Aorta (tissue), 5 donors: ENCODE measurements at places on chromosomes 13 and 19.

DNA sequence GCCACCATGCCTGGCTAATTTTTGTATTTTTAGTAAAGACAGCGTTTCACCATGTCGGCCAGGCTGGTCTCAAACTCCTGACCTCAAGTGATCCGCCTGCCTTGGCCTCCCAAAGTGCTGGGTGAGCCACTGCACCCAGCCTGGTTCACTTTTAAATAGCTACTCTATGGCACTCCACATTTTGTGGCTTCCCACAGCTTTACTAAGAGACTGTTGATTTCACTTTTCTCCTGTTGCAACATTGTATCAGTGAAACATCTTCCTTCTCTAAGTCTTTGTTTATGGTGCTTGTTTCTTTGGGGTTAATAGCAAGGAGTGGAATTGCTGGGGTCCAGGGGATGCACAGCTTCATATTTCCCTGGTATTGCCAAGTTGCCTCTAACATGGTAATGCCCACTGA lies 12.3 kb downstream of the TMEM38A start:
- H3K36me3 ChIP-seq, result no peaks in the 10 kb centered on the region
- no peak for DNase-seq
- no peaks in the 10 kb centered on the region for H3K27me3 ChIP-seq

DNA sequence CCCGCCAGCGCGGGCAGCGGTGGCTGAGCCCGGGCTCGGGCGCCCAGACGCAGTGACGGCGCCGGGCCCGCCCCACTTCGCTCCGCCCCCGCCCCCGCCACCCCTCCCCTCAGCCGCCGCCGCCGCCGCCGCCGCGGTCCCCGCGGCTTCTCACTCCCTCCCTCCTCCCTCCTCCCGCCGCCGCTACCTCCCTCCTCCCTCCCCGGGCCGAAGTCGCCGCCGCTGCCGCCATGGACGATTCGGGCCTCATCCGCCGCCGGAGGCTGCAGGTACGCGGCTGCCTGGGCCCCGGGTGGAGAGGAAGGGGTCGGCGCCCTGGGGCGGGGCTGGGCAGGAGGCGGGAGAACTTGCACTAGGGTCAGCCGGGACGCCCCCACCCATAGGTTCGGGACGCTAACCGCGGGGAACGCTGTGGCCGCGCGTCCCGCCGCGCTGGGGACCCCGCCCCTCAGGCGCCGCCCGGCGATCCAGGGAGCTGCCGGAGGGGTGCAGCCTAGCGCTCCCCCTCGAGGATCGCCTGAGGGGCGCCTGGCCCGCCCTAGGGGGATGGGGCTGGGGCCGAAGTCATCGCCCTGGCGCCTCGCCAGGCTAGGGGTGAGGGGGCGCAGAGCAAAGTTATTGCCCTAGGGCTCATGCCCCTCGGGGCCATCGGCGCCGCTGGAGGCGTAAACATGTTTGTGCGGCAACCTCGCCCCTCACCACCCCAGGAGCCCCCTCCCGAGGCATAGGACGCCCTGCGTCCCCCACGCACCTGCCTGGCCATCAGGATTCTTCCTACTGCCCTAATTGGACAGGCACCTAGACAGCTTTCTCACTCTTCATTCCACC lies 427 bp downstream of the RTBDN start:
- no peak overlapping the region for H3K4me3 ChIP-seq
- H3K4me1 ChIP-seq, result no peaks in the 10 kb centered on the region
- no peaks in the 10 kb centered on the region for H3K27me3 ChIP-seq
- no peak for DNase-seq
- H3K36me3 ChIP-seq, result no peaks in the 10 kb centered on the region

DNA sequence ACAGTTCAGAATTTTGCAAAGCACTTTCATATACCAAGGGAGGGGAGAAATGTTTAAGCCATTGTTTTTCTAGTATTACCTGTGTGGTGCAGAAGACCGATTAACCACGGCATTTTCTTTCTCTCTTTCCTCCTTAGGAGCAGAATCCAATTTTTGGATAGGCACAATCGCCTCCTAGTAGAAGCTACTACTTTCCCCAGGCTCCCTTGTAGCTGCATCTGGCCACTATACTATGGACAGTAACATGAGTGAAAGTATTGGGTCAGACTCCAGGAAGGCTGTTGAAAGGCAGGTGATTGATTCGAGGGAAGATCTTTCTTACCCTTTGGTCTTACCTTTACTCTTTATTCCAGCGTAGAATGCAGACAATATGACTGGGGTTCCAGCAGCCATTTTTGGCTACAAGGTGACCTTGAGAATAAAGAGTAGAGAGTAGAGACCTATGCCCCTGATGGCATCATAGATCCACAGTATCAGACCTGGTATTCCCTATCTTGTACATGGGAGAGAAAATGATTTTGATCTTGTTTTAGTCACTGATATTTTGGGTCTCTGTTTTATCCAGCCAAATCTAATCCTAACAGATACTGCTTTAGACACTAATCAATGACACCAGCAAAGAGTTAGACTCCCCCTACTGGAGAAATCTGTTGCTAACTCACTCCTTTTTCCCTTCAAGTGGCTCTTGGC lies 77.0 kb downstream of the LRRC63 start:
- no peak for DNase-seq
- no peaks in the 10 kb centered on the region for H3K4me1 ChIP-seq
- no peaks in the 10 kb centered on the region for H3K36me3 ChIP-seq
- H3K4me3 ChIP-seq, result no peak overlapping the region
- H3K27me3 ChIP-seq, result no peaks in the 10 kb centered on the region

GRCh38 chr13:44158881-44159632 lies 214.6 kb upstream of the SERP2 start:
- no peak overlapping the region for H3K4me3 ChIP-seq
- H3K27ac ChIP-seq, result peak overlapping the region; percentile 92
- H3K36me3 ChIP-seq, result no peaks in the 10 kb centered on the region

DNA sequence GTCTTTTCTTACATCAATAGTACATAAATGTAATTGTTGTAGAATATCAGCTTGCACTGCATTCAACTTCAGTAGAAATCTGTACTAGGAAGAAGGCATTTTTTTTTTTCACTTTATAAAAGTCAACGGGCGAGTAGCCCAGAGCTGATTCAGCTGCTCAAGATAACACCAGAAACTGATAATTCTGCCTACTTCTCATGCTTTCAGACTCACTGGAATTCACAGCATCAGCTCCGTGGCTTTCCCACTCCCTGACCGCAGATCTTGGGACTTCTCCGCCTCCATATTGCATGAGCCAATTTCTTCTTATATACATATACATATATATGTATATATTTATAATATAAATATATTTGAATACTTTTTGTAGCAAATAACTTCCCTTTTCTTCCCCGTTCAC lies 263.1 kb upstream of the RXFP2 start:
- H3K4me3 ChIP-seq, result no peak overlapping the region
- H3K27ac ChIP-seq, result no peak overlapping the region
- H3K4me1 ChIP-seq, result no peaks in the 10 kb centered on the region
- no peak for DNase-seq
- no peaks in the 10 kb centered on the region for H3K27me3 ChIP-seq
- no peaks in the 10 kb centered on the region for H3K36me3 ChIP-seq

DNA sequence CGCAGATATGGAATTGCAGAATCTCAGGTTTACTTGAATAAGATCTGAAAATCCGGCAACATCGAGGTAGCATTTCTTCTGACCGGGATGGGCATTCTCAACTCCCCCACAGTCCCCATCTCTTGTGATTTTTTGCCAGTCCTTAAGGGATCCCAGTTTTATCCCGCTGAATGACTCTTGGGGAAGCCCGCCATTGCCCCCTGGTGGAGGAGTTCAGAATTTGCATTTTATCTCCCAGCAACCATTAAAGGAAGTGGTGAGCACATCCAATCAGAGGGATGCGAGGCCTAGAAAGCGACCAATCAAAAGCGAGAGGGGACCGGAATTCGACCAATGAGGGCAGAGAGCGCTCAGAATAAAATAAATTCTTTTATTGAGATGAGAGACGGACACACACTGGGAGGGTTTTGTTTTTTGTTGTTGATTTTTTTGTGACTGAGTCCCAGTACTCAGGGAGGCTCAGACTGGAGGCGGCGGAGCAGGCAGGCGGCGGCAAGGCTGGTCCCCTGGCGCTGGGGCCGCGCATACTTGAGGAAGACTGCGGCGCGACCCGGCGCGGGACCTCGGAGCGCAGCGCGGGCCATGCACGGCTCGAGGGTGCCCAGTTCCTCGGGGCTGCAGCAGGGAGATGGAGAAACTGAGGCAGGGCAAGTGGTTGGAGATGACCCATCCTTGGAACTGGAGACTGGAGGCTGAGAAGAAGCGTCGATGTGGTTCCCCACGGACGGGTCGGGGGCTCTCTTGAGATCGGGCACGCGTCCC lies 3.9 kb upstream of the TTC9B start:
- H3K27me3 ChIP-seq, result no peaks in the 10 kb centered on the region
- no peaks in the 10 kb centered on the region for H3K4me1 ChIP-seq
- DNase-seq, result peak; percentile 85
- H3K27ac ChIP-seq, result no peak overlapping the region

- no peak overlapping the region for H3K27ac ChIP-seq
- no peak overlapping the region for H3K4me3 ChIP-seq
- no peaks in the 10 kb centered on the region for H3K27me3 ChIP-seq
- no peak for DNase-seq
- no peaks in the 10 kb centered on the region for H3K4me1 ChIP-seq
These were observed 145.3 kb downstream of the POSTN start for GRCh38 chr13:37453246-37453645.

- no peak overlapping the region for H3K4me3 ChIP-seq
- no peaks in the 10 kb centered on the region for H3K27me3 ChIP-seq
- H3K27ac ChIP-seq, result no peak overlapping the region
- H3K36me3 ChIP-seq, result no peaks in the 10 kb centered on the region
- H3K4me1 ChIP-seq, result peaks cover 2% of the 10 kb centered on the region
These were observed 23.3 kb upstream of the KCTD4 start for GRCh38 chr13:45224176-45224575.

DNA sequence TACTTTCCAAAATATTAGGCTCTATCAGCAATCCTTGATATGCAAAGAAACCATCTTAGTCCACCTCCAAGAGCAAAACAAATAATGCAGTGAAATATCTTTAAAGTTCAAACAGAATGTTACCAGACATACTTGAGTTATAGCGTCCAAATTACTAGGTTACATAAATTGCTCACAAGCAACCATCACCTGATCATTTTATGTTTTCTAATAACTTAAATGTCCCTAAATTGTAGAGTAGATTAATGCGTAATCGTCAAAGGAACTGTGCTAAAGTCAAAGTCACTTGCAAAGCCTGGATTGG lies 350.6 kb upstream of the ARGLU1 start:
- H3K27me3 ChIP-seq, result no peaks in the 10 kb centered on the region
- H3K36me3 ChIP-seq, result no peaks in the 10 kb centered on the region
- H3K4me3 ChIP-seq, result no peak overlapping the region
- no peak for DNase-seq
- no peaks in the 10 kb centered on the region for H3K4me1 ChIP-seq

- H3K4me1 ChIP-seq, result no peaks in the 10 kb centered on the region
- H3K27ac ChIP-seq, result peak overlapping the region; percentile 22
- H3K36me3 ChIP-seq, result no peaks in the 10 kb centered on the region
- no peak overlapping the region for H3K4me3 ChIP-seq
- DNase-seq, result peak; percentile 85
- H3K27me3 ChIP-seq, result no peaks in the 10 kb centered on the region
These were observed 7.7 kb downstream of the KDM4B start for GRCh38 chr19:4976401-4977298.

DNA sequence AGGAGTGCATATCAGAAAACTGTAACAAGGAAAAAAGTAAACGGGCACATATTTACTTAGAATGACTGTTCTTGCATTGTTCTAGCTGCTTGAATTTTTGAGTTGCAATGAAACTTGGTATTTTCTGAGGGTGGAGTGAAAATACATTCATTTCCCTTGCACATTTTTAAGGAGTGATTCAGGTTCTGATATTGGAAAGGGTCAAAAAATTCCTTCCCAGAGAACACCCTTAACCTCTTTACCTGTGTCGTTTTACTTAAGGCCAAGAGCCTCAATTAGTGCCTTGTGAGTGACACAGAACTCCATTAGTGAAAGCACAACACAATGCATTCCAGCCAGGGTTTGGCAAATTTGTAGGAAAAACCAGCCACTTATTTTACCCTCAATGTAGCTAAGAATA lies 2.3 kb downstream of the ITGBL1 start:
- peak overlapping the region; percentile 30 for H3K4me3 ChIP-seq
- H3K27ac ChIP-seq, result peak overlapping the region; percentile 40
- no peaks in the 10 kb centered on the region for H3K27me3 ChIP-seq

DNA sequence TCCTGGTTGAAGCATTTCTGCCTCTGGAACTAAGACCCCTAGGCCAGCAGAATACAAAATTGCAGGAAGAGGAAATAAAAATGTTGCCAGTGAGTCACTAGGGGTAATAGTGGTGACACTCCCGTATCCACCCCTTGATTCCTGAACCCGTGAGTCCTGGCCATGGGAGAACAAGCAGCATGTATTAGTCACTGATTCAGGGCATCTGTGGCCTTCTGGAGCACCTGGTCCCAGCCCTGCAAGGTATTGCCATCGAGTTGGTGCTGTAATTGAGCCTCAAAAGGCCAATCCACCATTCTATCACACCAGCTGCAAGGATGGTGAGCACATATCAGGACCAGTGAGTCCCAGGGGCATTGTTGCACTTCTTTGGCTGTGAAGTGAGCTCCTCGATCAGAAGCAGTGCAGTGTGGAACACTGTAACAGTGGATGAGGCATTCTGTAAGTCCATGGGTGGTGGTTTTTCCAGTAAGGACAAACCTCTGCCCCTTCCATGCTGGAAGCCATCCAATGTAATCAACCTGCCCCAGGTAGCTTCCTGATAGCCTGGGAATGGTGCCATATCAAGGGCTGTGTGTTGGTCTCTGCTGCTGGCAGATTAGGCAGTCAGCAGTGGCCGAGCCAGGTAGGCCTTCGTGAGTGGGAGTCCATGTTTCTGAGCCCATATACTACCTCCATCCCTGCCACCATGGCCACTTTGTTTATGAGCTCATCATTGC lies 39.6 kb downstream of the C1QTNF9 start:
- H3K27me3 ChIP-seq, result no peaks in the 10 kb centered on the region
- H3K4me1 ChIP-seq, result no peaks in the 10 kb centered on the region
- DNase-seq, result no peak
- no peak overlapping the region for H3K27ac ChIP-seq
- H3K4me3 ChIP-seq, result no peak overlapping the region

GRCh38 chr13:113421673-113422270 lies 31.5 kb downstream of the ADPRHL1 start:
- H3K27ac ChIP-seq, result no peak overlapping the region
- DNase-seq, result peak; percentile 64
- H3K4me3 ChIP-seq, result no peak overlapping the region
- H3K27me3 ChIP-seq, result no peaks in the 10 kb centered on the region
- no peaks in the 10 kb centered on the region for H3K4me1 ChIP-seq
- H3K36me3 ChIP-seq, result no peaks in the 10 kb centered on the region

- no peak for DNase-seq
- H3K4me3 ChIP-seq, result no peak overlapping the region
- H3K36me3 ChIP-seq, result no peaks in the 10 kb centered on the region
- no peaks in the 10 kb centered on the region for H3K27me3 ChIP-seq
- H3K4me1 ChIP-seq, result no peaks in the 10 kb centered on the region
- no peak overlapping the region for H3K27ac ChIP-seq
These were observed 69.5 kb downstream of the POLR1D start for GRCh38 chr13:27691207-27691606.

GRCh38 chr13:90197722-90198121 lies 1149.8 kb upstream of the MIR17HG start:
- no peaks in the 10 kb centered on the region for H3K27me3 ChIP-seq
- H3K36me3 ChIP-seq, result no peaks in the 10 kb centered on the region
- no peaks in the 10 kb centered on the region for H3K4me1 ChIP-seq
- H3K4me3 ChIP-seq, result no peak overlapping the region
- H3K27ac ChIP-seq, result no peak overlapping the region
- no peak for DNase-seq

GRCh38 chr19:7328647-7329046 lies 20.1 kb upstream of the ARHGEF18 start:
- H3K4me3 ChIP-seq, result no peak overlapping the region
- no peaks in the 10 kb centered on the region for H3K4me1 ChIP-seq
- H3K36me3 ChIP-seq, result no peaks in the 10 kb centered on the region
- H3K27me3 ChIP-seq, result no peaks in the 10 kb centered on the region

- no peak overlapping the region for H3K27ac ChIP-seq
- no peaks in the 10 kb centered on the region for H3K4me1 ChIP-seq
- H3K27me3 ChIP-seq, result no peaks in the 10 kb centered on the region
- H3K36me3 ChIP-seq, result no peaks in the 10 kb centered on the region
- H3K4me3 ChIP-seq, result no peak overlapping the region
These were observed 1552.2 kb downstream of the PCDH9 start for GRCh38 chr13:65677906-65678305.
